Activated naive CD8-positive, alpha-beta T cell treated with anti-CD3 and anti-CD28 coated beads, Interleukin-2, amount 50 U/mL, for 24 hours (primary cell): ENCODE measurements at places on chromosomes 5 and 9.

DNA sequence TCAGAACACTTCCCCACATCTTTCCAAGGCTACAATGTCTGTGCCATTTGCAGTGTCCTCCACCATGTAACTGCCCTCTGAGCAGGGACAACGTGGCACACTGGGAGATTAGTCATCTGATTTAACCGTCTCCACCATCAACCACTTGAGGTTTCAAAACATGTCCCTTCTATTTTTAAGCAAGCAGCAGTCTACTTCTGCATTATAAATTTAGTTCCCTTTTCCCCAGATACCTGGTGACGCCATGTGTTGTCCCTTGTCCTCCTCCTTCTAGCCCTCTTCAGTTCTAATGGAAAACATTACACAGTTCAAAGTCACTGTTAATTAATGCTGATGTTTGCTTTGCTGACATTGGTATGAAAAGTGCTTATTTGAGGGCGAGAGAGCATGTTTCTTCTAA is 52.8 kb downstream of the ATP10B start:
- peaks cover 5% of the 10 kb centered on the region for H3K27me3 ChIP-seq
- no peak for DNase-seq
- no peaks in the 10 kb centered on the region for H3K36me3 ChIP-seq
- H3K4me3 ChIP-seq = no peak overlapping the region

- H3K36me3 ChIP-seq = no peaks in the 10 kb centered on the region
- no peak for DNase-seq
- H3K27me3 ChIP-seq = no peaks in the 10 kb centered on the region
- no peak overlapping the region for H3K4me3 ChIP-seq
- H3K27ac ChIP-seq = no peak overlapping the region
Observed at GRCh38 chr9:23598994-23599393, 227.0 kb downstream of the ELAVL2 start.

DNA sequence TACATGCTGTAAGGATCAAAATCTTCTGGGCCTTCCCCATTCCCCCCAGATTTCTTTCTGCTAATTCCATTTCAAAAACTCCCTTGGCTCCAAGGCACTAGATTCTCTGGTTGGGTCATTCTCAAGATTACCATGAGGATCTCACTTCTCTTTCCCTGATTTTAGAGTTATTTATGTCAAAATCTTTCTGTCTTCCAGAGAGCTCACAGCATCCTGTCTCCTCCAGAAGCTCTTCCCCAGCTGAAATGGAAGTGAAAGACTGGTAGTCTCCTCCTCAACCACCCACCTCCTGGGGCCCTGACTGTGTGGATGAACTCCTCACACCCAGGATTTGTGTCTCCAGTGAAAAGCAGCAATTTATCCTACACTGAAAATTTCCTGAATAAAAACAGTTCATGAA is 11.9 kb upstream of the ZNF366 start:
- no peaks in the 10 kb centered on the region for H3K36me3 ChIP-seq
- H3K4me3 ChIP-seq = no peak overlapping the region
- DNase-seq = no peak
- H3K27ac ChIP-seq = no peak overlapping the region
- peaks cover 5% of the 10 kb centered on the region for H3K4me1 ChIP-seq

GRCh38 chr5:145797336-145797735 is 37.8 kb downstream of the PRELID2 start:
- H3K4me1 ChIP-seq = no peaks in the 10 kb centered on the region
- no peaks in the 10 kb centered on the region for H3K27me3 ChIP-seq
- DNase-seq = no peak
- H3K36me3 ChIP-seq = no peaks in the 10 kb centered on the region

GRCh38 chr9:85743275-85744128 is 1.7 kb upstream of the AGTPBP1 start:
- H3K27ac ChIP-seq = peak overlapping the region; percentile 79
- peaks cover 33% of the 10 kb centered on the region for H3K4me1 ChIP-seq
- H3K4me3 ChIP-seq = peak overlapping the region; percentile 70
- no peak for DNase-seq

- H3K27ac ChIP-seq = no peak overlapping the region
- no peaks in the 10 kb centered on the region for H3K36me3 ChIP-seq
- no peaks in the 10 kb centered on the region for H3K27me3 ChIP-seq
- H3K4me3 ChIP-seq = no peak overlapping the region
- DNase-seq = no peak
- H3K4me1 ChIP-seq = no peaks in the 10 kb centered on the region
Observed at GRCh38 chr9:25519286-25519685, 159.0 kb downstream of the TUSC1 start.
